ENCODE measurements at places on chromosomes 12 and 14. TPM values are rescaled to one million over a fixed set of nuclear protein-coding genes. Genes with fewer than 3 reads are reported as not detected.

GALNT9 gene
- not detected for total RNA-seq

GLI1 gene
- 0.92 TPM for total RNA-seq

CAPS2 gene
- 11.4 TPM for total RNA-seq

ZNF84 gene
- 15.1 TPM for total RNA-seq

ALX1 gene
- not detected for total RNA-seq

ERBB3 gene
- total RNA-seq = 2.8 TPM

CLEC9A gene
- not detected for total RNA-seq

GLS2 gene
- total RNA-seq = 0.76 TPM

COCH gene
- total RNA-seq = 0.43 TPM

CD163L1 gene
- total RNA-seq = 3.0 TPM

ASIC1 gene
- total RNA-seq = 2.2 TPM

RD3L gene
- 25.1 TPM for total RNA-seq

WSCD2 gene
- total RNA-seq = 0.73 TPM

KRT77 gene
- not detected for total RNA-seq

JAG2 gene
- 34.6 TPM for total RNA-seq

ABCD2 gene
- 9.4 TPM for total RNA-seq

GPR84 gene
- total RNA-seq = 0.22 TPM

SLC2A14 gene
- not detected for total RNA-seq

SMCO2 gene
- total RNA-seq = not detected

PIWIL1 gene
- total RNA-seq = not detected

KRT82 gene
- not detected for total RNA-seq

CD163 gene
- 97.5 TPM for total RNA-seq

KRT73 gene
- not detected for total RNA-seq

KLRC4 gene
- total RNA-seq = not detected

RNASE3 gene
- total RNA-seq = not detected

OVCH1 gene
- 0.24 TPM for total RNA-seq

KCNMB4 gene
- total RNA-seq = 1.6 TPM

APOF gene
- not detected for total RNA-seq

DTX1 gene
- 3.7 TPM for total RNA-seq

TBC1D30 gene
- total RNA-seq = 0.35 TPM

AKAP3 gene
- total RNA-seq = 2.5 TPM

NR1H4 gene
- total RNA-seq = not detected

RITA1 gene
- total RNA-seq = 18.1 TPM

HOXC9 gene
- not detected for total RNA-seq

ADAM20 gene
- 0.35 TPM for total RNA-seq

CHGA gene
- total RNA-seq = not detected

KRT3 gene
- total RNA-seq = not detected

TOMM20L gene
- total RNA-seq = not detected

GALNT8 gene
- total RNA-seq = 2.7 TPM

OTUB2 gene
- total RNA-seq = 0.35 TPM

CCDC198 gene
- total RNA-seq = not detected

IFI27 gene
- 164 TPM for total RNA-seq

EPS8 gene
- 20.7 TPM for total RNA-seq

SLC6A12 gene
- 0.68 TPM for total RNA-seq

IKZF4 gene
- total RNA-seq = 9.5 TPM

CCDC184 gene
- 1.0 TPM for total RNA-seq

TAS2R9 gene
- not detected for total RNA-seq

B3GNT4 gene
- total RNA-seq = not detected

EML1 gene
- 49.6 TPM for total RNA-seq

SRRM4 gene
- 0.43 TPM for total RNA-seq

LHX5 gene
- total RNA-seq = not detected

C12orf56 gene
- total RNA-seq = not detected

FLVCR2 gene
- 3.4 TPM for total RNA-seq

ADSS1 gene
- total RNA-seq = 191 TPM

SRGAP1 gene
- 2.2 TPM for total RNA-seq
